NCI-H2107 (cell line): ENCODE measurements at places on chromosomes 2 and 18.

DNA sequence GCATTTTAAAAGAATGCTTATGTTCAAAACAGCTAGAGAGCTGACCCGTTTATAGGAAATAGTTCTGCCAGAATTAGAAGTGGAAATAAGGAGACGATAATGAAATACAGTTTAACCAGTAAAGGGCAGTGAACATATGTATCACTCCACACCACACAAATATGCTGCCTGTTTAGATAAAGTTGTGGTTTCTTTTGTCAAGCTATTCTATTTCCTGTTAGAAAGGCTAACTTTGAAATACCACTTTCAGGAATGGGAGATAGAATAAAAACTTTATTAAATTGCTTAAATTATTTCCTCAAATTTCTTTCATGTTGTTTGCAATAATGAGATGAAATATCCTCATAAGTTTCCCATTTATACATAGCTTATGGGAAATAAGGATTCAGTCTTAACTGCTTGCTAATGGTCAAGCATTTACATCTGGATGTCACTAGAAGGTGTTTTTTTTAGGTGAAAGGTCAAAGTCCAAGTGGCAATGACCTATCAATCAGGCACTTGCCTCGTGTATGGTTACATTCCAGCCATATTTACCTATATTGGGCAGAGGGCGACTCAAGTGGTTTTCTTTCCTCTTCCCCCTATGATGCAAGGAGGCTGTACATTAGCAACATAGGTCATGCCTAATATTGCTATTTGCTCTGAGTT, 148.9 kb downstream of the ZEB2 start:
- no peak for DNase-seq

GRCh38 chr2:97741251-97741650, 27.9 kb downstream of the ZAP70 start:
- no peak for DNase-seq

- DNase-seq: no peak
Measured at GRCh38 chr2:143802242-143802641, 673.0 kb downstream of the ARHGAP15 start.

DNA sequence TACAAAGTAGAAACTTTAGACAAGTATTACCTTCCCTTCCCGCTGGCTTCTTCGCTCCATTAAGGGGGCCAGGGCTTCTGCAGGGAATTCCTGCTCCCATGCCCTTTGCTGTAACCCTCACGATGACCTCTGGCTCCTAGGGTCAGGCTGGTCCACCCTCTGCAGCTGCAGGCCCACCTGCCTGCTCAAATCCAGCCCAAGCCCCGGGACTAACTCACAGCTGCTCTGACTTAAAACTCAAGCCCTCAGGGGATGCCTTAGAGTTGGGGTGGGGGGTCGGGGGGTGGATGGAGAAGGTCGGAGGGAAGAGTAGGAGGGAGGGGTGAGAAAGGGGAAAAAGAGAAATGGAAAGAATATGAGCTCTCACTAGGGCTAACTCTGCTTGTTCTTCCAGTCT, 4.9 kb downstream of the IGFBP5 start:
- DNase-seq: no peak

- DNase-seq: no peak
Measured at GRCh38 chr2:29940706-29941105, 19.3 kb upstream of the ALK start.

- DNase-seq: peak; percentile 1
Measured at GRCh38 chr2:59249441-59250306, 1008.5 kb upstream of the FANCL start.

DNA sequence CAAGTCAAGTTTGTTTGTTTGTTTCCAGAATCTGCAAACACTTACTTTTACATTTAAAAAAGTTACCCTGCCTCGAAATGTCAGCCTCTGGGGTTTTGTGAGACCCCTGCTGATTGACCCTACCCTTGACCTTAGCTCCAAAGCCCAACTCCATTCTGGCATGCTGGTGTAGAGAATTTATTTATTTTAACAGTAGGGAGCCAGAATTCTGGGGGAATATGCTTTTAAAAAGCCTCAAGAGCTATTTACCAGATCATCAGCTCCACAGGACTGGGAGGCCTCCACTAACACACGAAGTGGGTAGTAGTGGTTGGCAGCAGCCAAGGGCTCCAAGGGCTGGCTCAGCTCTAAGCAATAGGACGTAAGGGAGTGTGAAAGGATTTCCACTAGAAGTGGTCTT, 23.2 kb upstream of the GREB1L start:
- DNase-seq: no peak

- DNase-seq: no peak
Measured at GRCh38 chr2:216147172-216148131, 38.3 kb downstream of the XRCC5 start.

DNA sequence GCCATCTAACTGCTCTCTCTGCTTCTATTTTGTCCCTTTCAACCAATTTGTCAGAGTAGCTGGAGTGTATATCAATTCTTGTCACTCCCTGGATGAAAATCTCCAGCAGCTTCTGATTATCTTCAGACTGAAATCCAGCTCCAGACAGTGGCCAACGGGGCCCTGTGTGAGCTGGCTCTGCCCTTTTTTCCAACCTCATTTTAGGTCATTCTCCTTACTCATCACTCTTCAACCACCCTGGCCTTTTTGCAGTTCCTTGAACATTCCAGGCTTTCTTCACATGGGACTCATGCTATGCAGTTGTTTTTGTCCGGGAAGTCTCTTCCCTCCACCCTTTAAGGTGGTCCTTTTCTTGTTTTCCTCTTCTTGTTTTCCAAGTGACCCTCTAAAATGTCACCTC, 15.4 kb upstream of the FAP start:
- no peak for DNase-seq

GRCh38 chr2:221454459-221455105, 117.5 kb downstream of the EPHA4 start:
- DNase-seq: no peak

GRCh38 chr2:191166111-191166755, 15.4 kb upstream of the STAT4 start:
- peak; percentile 40 for DNase-seq

DNA sequence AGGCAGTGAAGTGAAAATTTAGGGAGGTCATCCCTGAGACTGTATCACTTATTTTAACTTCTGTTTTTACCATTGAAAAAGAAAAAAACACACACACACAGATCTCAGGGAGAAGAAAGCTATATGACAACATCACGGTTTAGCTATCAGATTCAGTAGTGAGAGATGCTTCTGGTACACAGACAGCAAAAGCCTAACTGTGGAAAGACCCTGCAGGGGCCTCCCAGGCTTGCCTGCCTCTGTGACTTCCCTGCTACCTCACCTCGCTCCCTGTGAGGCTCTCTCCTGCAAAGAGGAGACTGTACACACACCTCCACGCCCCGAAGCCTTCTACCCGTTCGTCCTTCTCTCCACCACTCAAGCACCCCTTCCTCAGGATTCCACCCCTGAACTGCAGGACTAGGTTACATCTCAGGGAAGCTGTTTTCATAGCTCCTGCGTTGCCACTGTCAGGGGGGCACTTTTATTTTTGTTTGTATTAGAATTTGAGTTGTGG, 86.3 kb downstream of the EPB41L3 start:
- no peak for DNase-seq

DNA sequence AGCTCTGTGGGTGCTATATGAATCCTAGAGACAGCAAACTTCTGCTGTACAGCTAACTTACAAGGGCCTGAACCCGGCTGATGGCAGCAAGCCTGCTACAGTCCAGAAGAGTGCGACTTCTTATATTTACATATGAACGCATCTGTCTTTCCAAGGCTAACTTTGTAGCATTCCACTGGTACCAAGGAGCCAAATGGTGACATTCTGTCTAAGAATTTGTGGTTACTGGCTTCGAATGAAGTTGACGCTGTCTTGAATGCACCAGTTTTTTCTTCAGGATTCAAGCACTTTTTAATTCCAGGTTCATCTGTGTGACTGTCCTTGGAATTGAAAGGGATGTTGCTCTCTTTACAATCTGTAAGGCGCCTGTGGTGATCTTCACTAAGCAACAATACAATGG, 42.4 kb downstream of the THUMPD2 start:
- no peak for DNase-seq

DNA sequence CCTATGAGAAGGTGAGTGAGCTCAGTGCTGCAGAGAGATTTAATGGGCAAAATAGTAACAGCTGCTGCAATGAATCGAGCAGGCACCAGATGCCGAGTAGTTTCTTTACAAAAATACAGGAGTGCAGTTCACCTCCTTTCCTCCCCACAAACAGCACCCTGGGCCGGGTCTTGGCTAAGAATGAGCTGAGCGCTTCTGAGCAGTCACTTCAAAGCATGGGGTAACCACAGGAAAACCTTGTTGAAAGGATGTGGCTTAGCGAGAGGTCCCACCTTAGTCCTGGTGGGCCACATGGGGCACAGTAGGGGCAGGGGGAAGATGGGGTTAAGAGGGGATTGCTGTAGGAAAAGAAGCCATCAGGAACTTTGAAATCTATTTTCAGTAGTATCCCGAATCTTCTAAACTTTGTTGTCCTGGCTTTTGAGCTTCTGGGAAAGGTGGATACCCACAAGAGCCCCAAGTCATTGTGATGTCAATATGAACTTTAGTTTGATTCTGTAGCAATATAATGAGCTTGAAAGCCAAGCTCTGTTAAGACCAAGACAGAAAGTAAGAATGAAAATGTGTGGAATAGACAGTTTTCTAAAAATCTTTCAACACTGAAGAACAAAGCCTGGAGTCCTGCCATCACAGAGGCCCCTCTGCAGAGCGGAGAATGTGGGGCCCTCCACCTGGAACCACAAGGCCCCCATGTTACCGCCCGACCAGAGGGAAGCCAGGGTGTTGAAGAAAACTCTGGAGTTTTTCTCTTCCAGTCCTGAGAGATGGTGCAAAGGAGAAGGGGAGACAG, 101.0 kb upstream of the ZNF236 start:
- DNase-seq: no peak

GRCh38 chr18:64710105-64710861, 561.4 kb upstream of the LINC00305 start:
- no peak for DNase-seq

DNA sequence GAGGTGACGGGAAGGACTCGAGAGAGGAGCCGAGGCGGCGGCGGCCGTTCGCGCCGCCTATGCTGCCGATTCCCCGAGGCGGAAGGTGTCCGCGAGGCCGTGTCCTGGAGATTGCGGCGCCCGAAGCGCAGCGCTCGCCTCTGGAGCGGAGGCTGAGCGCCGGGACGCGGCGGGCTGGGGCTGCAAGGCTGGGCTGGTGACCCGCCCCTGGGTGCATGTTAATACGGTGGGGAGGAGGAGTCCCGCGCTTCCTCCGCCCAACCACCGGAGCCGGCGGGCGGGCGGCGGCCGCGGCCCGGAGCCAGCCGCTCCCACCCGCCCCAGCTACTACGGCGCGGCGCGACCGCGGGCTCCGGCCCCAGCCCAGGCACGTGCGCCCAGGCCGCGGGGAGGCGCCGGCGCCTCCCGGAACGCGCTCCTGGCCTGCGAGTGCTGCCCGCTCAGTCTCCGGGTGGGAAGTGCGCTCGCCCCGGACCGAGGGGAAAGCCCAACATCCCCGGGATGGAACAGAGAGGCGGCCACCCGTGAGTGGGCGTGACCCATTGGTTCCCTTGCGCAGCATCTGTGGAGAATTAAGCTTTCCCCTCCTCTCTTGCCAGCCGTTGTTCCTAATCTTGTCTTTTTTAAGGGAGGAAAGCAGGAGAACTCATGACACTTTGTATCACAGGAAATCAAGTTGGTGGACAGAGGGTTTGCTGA, at the start of gene DLGAP1:
Gene DLGAP1 (minus strand): TSS at position 195 of the 699 bp plus-strand sequence.
- DNase-seq: no peak

DNA sequence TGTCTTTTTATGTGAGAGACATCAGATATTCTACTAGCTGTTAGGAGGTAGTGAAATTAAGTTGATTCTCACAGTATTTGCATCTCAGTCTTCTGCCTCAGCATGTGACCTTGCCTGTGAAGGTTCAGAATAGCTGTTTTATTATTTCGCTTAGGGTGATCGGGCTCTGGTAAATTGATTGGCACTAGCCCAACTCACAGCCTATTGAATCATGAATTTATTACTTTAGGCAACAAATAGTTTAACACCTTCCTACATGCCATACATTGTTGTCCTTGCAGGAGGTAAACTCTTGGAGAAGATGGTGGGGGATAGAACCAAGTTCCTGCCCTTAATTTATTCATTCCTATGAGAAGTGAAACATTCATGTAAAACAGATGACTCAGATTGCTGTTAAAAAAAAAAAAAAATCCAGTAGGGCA, 101.9 kb downstream of the GPD2 start:
- no peak for DNase-seq

- DNase-seq: no peak
Measured at GRCh38 chr2:58157754-58158153, 83.4 kb downstream of the FANCL start.

DNA sequence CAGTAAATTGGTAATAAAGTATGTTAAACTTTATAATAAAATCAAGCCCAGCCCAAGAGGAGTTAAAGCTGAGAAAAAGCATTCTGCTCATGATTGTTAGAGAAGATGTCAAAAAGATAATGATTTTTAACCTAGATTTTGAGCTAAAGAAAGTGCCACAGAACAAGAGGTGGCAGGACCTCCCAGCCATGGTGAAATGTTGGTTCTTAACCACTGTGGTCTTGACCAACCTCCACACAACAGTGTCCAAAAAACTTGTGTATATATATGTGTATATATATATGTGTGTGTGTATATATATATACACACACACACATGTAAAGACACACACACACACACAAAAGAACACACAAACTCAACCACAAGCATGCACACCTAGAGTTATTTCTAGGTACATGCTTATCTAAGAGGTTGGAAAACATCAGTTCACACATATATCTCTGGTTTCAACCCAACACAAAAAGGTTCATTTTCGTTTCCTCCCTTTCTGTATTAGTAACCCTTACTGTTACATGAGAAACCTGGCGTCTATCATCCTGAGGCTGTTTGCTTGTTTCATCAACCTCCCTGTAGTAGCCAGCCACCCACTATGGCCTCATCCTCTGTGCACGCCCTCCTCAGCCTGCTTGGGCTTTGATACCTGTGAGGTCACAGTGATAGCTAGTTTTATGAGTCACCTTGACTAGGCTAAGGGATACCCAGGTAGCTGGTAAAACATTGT, 631.8 kb upstream of the ID2 start:
- no peak for DNase-seq

DNA sequence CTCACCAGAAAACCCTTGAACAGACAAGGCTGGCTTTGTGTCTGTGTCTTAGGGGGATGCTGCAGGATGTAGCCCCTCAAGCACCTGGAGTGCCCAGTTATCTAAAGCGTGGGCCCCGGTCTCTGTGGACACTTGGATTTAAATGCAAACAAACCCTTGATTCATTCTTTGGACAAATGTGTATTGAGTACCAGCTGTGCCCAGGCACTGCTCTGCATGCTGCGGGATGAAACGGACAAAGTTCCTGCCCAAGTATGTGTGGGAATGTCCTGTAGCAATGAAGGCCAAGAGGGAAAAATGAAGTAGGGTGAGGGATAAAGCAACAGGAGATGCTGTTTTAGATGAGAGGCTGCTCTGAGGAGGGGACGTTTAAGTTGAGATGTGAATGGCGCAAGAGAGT, 53.9 kb downstream of the BOLA3 start:
- DNase-seq: no peak

- DNase-seq: no peak
Measured at GRCh38 chr2:82476094-82476493, 1983.0 kb downstream of the SUCLG1 start.
